ENCODE measurements at places on chromosomes 6 and 20.

DNA sequence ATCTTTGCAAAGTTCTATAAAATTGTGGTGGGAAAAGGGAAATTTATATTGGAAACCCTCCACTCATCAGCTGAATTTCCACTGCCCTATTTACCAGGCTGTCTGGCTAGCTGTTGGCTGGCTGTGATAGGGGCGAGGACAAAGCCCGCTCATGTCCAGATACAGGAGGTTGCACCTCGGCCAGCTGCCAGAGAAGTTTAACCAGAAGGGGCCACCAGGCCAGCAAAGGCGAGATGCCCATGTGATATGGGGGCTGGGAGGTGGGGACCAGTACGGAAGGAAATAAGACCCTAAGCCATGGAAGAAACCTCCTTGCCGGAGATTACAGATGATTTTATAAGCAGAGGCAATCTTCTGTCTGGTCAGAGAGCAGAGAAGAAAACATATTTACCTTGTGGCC lies 143.8 kb downstream of the FNDC1 start:
- no peak for DNase-seq

GRCh38 chr20:10543480-10543879 lies 108.4 kb downstream of the SLX4IP start:
- no peak for DNase-seq

- DNase-seq = no peak
These were observed 38.7 kb downstream of the MOXD1 start for GRCh38 chr6:132362442-132363185.

DNA sequence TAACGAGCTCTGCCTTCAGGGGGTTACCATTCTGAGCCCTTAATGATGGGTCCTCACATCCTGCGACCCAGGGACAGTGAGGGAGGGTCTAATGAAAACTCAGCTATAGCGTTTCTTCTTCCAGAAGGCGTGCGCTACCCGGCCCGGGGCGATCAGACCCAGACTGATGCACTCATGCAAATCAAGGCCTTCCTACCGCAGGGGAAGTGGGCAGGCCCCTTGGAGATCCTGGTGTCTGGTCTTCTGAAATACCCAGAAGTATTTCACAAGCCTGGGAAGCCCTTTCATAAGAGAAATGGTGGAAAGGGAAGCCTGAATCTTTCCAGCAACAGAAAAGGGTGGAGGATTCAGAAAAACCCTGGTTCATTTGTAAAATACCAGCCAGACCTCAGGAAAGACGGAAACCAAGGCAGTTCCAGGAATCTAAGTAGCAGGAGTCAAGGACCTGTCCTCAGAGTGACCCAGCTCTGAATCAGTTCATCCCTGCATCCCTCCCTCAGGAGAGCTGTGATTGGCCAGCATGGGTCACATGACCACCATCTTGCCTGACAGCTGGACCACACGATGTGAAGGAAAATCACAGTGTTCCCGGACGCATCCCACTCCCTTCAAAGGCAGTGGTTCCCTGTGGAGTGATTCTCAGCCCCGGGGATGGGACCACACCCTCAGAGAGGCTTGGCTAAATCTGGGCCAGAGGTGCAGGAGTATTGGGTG lies 12.7 kb downstream of the BFSP1 start:
- no peak for DNase-seq

DNA sequence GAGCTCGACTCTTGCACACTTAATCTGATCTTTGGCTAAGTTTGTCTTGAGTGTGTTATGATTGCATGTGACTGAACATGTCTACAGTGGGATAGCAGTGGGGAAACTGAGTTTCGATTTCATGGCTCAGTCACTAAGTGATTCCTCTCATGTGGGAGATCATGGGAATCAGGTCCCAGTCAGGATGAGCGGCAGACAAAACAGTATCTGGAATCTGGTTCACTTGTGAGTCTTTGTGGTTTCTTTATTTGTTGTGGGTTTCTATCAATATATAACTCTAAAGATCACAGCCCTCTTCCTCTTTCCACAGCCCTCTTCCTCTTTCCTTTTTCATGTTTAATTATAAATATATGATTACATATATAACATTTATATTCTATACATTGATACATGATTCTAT lies 4.0 kb downstream of the RPP21 start:
- DNase-seq = no peak

DNA sequence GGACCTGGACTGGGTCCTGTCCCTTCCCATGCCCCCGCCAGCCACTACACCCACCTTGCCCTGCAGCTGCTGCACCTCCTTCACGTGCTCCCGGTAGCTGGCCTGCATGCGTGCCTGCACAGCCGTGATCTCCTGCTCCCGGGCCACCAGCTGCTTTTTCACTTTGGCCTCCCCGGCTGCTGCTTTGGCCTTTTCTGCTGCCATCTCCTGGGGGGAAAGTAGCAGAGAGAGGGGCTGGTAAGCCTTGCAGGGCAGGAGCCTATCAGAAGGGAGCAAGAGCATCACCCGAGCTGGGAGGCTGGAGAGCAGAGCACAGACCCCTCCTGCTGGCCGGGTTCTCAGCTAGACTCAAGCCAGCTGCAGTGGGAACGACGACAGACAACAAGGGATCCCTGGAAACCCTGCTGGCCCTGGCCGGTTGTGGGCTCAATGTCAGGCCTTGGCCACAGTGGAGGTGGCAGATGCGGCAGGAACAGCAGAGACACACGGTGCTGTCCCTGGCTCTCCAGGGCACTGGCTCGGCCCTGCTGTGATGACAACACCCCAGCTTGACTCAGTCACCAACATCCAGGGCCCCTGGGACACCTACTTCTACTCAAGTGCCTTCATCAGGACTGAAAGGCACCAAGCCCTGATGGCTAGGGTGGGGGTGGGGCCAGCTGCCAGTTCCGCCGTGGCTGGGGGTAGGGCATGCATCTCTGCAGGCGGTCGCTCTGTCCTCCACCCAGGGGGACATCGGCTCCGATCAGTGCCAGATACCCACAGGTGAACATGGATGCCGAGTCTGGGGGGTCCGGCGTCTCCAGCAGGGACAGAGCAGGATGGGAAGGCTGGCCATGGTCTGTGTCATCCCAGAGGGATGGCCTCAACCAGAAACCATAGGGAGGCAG lies 45.3 kb downstream of the RRBP1 start:
- no peak for DNase-seq

GRCh38 chr6:16236631-16237199 lies 1.7 kb upstream of the GMPR start:
- DNase-seq = peak; percentile 95

DNA sequence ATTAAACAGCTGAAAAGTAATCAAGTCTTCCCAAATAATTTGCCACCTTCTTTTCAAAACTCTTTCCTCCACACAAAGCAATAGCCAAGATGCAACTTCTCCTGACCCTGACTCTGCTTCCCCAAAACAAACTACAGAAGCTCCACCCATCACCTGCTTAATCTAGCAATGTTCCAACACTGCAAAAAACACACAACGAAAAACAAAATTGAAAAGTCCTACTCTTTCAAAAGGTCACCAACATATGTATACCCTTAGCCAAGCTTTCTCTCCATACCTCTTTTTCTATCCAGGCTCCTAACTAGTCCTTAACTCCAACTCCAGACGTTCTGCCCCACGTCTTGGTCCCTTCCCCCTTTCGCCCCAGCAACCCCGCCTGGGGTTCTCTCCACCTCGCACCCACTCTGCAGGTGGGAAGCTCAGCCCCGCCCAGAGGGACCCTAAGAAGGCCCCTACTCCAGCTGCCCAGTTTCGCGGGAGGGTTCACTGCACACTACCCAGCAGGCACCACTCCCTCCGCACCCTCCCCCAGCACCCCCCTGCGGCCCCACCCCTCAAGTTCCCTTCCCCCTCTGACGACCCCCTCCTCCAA lies 717 bp downstream of the CSNK2A1 start:
- DNase-seq = no peak

- no peak for DNase-seq
These were observed 15.6 kb upstream of the CCN6 start for GRCh38 chr6:112038268-112038667.

- DNase-seq = no peak
These were observed 122.4 kb downstream of the MAP3K7 start for GRCh38 chr6:90464507-90464906.

- no peak for DNase-seq
These were observed 978 bp downstream of the AURKA start for GRCh38 chr20:56391037-56391436.

GRCh38 chr6:75278474-75279077 lies 6.0 kb downstream of the TMEM30A start:
- DNase-seq = no peak

DNA sequence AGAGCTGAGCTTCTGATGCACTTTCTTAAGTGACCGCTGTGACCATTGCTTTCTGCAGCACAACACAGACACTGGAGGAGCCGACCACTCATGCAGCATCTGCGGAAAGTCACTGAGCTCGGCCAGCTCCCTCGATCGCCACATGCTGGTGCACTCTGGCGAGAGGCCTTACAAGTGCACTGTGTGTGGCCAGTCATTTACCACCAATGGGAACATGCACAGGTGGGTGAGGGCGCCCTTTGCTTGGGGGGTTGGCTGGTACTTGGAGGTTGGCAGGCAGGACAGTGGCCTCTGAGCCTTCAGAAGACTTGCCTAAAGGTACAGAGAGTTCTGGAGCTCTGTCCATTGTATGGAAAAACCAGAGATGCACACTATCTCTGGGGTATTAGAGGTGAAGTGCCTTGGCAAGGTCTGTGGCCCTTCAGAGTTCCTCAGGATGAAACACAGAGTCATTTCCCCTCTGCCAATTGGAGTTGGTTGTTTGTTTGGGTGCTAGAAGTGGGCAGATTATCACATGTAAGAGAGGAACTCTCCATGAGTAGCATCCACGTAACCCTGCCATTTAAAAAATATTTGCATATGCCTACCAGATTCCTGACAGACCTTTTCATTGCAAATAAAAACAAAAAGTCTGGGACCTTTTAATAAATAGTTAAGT lies 81.5 kb downstream of the RREB1 start:
- DNase-seq = no peak

GRCh38 chr20:49398401-49399144 lies 83.9 kb downstream of the KCNB1 start:
- no peak for DNase-seq

- no peak for DNase-seq
These were observed 62.4 kb downstream of the APCDD1L start for GRCh38 chr20:58452667-58453255.

DNA sequence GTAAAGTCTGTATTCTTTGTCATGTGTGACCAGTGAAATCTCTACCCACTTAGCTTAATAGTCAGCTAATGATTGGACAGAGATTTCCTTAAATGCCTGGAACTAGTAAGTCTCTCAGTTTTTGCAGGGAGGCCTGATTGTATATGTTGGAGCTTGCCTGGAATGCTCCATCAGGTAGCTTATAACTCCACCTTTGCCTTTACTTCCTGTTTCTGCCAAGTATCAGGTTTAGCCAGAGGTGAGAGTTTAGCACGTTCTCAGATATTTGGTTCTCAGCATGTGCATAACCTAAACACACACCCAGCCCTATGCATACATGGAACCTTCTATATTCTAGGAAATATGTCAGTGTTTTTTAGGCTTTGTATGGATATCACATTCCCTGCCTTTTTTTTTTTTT lies 435.3 kb downstream of the CDKAL1 start:
- DNase-seq = no peak

DNA sequence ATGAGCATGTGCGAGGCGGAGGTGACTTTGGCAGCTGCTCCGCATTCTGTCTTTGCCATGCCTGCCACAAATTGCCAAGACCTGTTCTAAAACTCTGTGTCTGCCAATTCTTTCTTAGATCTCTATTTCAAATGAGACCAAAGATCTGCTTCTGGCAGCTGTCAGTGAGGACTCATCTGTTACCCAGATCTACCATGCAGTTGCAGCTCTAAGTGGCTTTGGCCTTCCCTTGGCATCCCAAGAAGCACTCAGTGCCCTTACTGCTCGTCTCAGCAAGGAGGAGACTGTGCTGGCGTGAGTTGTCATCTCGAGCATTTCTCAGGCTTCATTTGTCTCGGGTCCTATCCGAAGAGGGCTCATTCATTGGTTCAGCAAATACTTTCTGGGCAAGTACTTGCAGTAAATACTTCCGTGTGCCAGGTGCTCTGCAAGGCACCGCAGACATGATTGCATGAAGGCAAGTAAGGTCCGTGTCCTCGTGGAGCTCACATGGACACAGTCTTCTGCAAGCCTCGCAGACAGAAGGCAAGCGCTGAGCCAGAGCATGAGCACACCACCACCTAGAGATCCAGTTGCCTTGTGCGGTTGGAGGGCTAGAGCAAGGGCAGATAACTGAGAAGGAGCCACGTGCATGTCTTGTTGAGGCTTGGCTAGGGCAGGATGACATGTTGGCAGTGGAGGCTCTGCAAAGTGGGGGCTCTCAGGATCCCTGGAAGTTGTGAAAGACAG lies 19.7 kb upstream of the MROH8 start:
- DNase-seq = no peak

GRCh38 chr6:7591770-7592169 lies 1.8 kb downstream of the SNRNP48 start:
- no peak for DNase-seq

DNA sequence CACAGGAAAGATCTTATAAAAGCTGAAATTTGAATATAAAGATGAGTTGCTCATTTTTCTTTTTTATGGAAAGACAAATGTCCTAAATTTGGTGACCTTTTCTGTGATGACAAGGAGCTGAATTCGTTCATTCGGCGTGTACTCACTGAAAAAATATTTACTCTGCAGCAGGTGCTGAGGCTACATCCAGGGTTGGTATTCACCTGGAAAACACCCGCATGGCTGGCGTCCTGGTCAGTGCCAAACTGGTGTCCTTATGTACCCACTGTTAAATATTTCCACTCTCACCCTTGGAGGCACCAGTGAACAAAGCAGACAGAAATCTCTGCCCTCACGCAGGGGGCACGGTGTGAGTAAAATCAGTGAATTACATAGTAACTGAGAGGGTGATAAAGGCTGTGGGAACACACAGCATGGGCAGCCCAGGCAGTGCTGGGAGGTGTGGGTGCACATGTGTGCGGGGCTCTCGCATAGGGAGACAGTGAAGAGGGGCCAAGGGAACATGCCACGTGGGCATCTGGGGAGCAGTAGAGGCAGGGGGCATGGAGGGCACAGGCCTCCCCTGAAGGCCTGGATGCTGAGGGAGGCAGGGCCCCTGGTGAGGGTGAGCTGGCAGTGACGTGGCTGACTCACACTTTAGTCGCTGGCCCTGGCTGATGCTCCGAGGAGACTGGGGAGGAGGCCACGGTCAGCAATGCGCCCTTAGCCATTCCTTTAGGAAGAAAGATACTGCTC lies 89.7 kb downstream of the INSM1 start:
- DNase-seq = no peak

DNA sequence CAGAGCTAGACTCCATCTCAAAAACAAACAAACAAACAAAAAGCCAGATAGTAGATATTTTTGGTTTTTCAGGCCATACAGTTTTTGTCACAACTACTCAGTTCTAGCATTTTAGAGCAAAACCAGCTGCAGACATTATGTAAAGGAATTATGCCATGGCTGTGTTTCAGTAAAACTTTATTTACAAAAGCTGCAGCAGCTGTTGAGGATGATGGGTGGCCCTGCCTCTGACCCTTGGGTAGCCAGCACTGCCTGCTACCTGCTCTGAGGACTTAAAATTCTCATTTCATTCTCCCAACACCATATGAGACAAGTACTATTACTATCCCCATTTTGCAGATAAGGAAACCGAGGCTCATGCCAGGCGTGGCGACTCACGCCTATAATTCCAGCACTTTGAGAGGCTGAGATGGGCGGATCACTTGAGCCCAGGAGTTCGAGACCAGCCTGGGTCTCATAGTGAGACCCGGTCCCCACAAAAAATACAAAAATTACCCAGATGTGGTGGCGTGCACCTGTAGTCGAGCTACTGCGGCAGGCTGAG lies 56.3 kb downstream of the RIPOR3 start:
- DNase-seq = no peak

- peak; percentile 73 for DNase-seq
These were observed 28.7 kb downstream of the TFAP2A start for GRCh38 chr6:10386220-10386619.

GRCh38 chr6:131038597-131039344 lies 24.3 kb downstream of the EPB41L2 start:
- DNase-seq = no peak

Measured in foreskin melanocyte (primary cell).